RKO (cell line): ENCODE measurements at places on chromosomes 2 and 18.
A peak's percentile ranks its signal among the peaks of the same experiment; 100 is the strongest.

- DNase-seq: no peak
These were observed 17.7 kb downstream of the MPP4 start for GRCh38 chr2:201680743-201681142.

DNA sequence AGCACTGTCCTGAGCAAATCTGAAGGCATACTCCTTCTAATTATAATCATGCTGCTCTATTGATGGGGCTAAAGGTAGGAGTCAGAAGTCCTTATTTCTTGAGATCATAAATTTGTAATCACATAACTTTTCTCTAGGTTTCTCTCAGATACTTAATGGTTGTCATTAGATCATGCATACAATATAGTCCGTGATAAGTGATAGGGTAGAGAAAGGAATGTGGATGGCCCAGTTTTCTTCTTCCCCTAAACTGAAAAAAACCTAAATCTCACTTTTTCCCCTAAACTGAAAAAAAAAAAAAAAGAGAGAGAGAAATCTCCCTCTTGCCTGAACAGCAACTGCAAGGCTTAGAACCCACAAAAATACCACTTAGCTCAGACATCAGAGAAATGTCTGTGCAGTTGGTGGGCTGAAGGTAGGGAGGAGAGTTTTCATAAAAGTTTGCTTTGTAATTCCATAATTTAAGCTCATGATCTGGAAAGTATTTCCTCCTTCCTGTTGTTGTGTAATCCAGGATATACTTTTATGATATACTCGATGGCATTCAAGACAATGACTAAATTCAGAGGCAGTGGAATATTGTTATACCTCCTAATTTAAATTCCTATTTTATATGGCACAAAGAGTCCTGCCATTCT lies 79.3 kb upstream of the ITPRID2 start:
- no peak for DNase-seq

- DNase-seq: no peak
These were observed 118.1 kb downstream of the FHOD3 start for GRCh38 chr18:36415625-36416024.

- no peak for DNase-seq
These were observed 134.0 kb downstream of the SEPTIN10 start for GRCh38 chr2:109479804-109480203.

DNA sequence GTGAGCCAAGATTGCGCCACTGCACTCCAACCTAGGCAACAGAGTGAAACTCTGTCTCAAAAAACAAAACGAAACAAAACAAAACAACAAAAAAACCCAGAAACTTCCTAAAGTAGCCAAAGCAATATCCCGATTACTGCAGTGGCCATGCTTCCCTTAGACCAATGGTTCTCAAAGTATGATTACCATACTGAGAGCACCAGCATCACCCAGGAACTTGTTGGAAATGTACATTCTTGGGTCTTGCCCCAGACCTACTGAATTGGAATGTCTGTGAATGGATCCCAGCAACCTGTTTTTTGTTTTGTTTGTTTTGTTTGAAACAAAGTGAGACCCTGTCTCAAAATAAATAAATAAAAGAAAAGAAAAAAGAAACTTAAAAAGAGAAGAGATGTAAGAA lies 41.9 kb upstream of the TGIF1 start:
- DNase-seq: no peak

DNA sequence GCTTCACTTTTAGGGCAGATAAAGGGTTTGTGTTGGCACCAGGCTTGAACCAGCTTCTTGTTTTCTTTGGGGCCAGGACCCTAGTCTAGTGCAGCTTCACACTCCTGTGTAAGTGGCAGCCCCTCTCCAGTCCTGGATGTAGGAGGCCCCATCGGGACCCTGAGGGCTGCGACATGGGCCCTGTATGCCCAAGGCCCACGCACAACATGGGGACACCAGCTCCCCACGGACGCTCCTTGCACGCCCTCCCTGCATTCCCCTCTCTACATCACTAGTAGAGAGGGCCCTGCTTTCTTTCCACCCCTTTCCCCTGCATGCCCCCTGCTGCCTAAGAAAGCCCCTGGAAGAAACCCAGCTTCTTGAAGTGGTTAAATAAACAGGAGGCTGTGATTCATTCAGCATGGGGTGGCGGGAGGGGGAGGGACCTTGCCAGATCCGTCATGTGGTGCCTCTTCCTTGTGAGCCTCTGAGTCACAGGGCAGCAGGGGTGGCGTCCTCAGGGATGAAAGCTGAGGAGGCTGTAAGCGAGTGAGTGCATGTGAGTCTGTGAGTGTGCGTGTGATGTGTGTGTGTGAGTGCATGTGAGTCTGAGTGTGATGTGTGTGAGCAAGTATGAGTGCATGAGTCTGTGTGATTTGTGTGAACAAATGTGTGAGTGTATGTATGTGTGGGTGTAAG lies 42.5 kb downstream of the COPS8 start:
- DNase-seq: peak; percentile 72

DNA sequence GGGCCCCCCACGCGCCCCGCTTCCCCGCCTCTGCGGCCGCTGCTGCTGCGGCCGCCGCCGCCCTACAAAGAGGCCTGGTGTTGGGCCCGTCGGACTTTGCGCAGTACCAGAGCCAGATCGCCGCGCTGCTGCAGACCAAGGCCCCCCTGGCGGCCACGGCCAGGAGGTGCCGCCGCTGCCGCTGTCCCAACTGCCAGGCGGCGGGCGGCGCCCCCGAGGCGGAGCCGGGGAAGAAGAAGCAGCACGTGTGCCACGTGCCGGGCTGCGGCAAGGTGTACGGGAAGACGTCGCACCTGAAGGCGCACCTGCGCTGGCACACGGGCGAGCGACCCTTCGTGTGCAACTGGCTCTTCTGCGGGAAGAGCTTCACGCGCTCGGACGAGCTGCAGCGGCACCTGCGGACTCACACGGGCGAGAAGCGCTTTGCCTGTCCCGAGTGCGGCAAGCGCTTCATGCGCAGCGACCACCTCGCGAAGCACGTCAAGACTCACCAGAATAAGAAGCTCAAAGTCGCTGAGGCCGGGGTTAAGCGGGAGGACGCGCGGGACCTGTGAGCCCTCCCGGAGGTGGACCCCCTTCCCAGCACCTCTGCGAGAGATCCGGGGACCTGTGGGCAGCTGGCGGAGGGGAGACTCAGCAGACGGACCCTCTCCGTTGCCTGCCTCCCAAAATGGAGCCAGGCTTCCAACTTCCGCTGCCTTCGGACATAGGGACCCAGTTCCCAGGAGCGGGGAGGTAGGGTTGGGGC lies 1.9 kb downstream of the SP5 start:
- DNase-seq: no peak

DNA sequence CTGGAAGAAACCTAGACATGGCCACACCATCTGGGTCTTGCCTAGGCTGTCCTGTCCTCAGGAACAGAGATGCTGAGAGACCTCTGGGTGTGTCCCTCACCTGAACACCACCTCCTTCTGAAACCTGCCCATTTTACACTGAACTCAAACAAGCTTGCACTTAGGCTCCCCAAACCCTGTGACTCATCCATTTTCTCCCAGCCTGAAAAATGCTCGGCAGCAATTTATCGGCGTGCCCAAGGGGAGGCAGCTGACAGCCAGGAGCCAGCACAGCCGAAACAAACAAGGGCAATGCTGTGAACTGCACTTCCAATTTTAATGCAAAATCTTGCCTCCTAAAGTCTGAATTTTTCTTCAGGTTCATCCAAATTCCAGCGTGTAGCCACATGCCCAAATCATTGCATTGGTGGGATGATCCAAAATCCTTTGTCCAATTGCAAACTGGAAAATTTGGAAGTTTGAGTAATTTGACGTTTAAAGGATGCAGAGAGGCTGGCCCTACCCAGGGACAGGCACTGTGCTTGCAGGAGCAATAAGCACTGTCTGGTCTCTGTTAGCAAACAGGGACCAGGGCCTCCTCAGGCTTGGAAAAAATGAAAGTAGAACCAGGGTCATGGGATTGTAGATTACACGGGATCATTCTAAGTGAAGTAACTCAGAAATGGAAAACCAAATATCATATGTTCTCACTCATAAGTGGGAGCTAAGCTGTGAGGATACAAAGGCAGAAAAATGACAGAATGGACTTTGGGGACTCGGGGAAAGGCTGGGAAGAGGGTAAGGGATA lies 67.7 kb downstream of the GALNT14 start:
- no peak for DNase-seq

GRCh38 chr18:74790451-74790850 lies 192.8 kb downstream of the ZNF407 start:
- DNase-seq: no peak

GRCh38 chr2:25664183-25664964 lies 9.0 kb downstream of the DTNB start:
- DNase-seq: no peak

GRCh38 chr2:217465100-217465499 lies 537.7 kb downstream of the TNS1 start:
- DNase-seq: no peak

GRCh38 chr2:19900931-19901441 lies 797 bp downstream of the TTC32 start:
- peak; percentile 41 for DNase-seq

- DNase-seq: no peak
These were observed 688.0 kb upstream of the ZEB2 start for GRCh38 chr2:145207884-145208283.

GRCh38 chr18:59842947-59843346 lies 56.8 kb upstream of the PMAIP1 start:
- no peak for DNase-seq

GRCh38 chr2:105954891-105955290 lies 210.2 kb downstream of the NCK2 start:
- DNase-seq: no peak

DNA sequence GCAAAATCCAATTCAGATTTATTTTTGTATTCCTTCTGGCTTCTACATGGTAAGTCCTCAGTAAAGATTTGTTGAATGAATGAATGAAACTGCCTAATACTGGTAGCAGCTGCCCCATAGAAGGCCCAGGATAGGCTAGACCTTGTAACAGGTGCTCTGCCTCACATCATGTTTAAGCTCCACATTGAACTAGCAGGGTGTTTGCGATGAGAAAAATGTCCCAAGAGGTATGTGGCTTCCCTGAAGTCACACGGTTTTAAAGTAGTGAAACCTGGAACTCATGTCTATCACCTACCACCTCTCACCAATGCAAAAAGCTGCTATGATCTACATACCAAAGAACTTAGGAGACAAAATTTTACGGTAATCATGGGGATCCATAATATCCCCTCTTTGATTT lies 765 bp upstream of the LHCGR start:
- DNase-seq: no peak

- no peak for DNase-seq
These were observed 267.2 kb upstream of the HDAC4 start for GRCh38 chr2:239668042-239668441.

- no peak for DNase-seq
These were observed 27.0 kb downstream of the SLC5A7 start for GRCh38 chr2:108013305-108013704.

DNA sequence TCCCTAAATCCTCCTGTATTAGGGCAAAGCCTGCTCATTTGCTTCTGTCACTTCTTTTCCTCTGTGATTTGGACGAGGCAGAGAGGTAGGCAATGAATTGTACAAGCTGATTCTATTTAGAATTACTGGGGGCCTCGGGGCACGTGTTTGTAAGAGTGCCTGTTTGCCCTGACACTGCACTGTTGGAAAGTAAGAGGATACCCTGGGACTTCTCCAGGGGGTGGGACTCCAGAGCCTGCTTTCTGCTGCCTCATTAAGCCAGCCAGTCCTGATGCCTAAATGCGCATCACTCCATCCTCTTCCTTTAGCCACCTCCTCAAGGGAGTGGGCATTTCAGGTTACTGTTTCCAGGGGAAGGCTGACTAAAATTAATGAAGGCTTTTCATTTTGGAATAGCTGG lies 134.3 kb downstream of the TDRD15 start:
- DNase-seq: no peak

DNA sequence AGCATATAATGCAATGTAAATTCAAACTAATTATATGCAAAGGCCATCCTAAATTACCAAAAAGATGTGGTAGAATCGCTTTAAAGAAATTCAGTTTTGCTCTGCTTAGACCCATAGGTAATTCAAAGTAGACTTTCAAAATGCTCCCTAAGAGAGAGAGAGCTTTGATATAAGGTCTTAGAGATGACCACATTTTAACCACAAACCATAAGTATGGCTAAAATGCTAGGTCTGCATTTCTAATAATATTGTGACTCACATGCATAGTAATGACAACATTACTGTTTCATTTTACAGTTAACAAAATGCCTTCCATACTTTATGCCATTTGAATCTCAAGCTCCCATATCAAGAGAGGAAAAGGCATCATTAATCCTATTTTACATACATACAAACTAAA lies 144.5 kb downstream of the RAD51AP2 start:
- no peak for DNase-seq

- DNase-seq: no peak
These were observed 42.1 kb downstream of the TPGS2 start for GRCh38 chr18:36786686-36787085.

DNA sequence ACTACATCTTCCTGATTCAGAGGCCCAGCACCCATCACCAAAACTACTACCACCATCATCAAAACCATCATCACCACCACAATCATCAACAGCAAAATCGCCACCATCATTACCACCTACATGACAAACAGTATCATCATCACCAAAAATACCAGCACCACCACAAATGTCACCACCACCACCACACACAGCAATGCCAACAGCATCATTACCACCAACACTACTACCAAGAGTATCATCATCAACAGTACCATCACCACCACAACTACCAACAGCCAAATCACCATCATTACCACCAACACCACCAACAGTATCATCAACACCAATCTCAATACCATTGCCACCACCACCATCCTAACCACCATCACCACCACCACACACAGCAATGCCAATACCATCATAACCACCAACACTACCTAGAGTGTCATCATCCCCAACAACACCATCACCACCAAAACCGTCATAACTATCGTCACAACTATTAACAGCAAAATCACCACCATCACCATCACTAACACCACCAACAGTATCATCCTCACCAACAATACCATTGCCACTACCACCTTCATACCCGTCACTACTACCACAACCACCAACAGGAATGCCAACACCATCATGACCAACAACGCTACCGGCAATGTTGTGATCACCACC lies 64.6 kb upstream of the TEX51 start:
- DNase-seq: no peak

DNA sequence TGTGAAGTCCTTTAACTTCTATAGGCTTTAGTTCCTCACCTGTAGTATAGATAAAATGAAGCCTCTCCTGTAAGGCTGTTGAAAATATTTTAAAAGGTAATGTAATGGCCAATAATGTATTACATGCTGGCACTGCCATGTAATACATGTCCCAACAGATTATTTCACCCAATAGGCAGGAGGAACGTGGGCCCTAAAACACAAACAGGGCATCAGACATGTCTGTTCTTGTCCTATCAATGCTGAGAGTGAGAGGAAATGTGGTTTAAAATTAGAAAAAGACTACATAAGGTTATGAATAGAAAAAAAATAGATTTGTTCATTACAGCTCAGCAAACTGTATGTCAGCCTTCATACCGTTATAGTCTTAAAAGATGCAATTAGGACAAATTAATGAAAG lies 492.7 kb upstream of the DDX18 start:
- no peak for DNase-seq

- DNase-seq: no peak
These were observed 189.9 kb upstream of the COL3A1 start for GRCh38 chr2:188784269-188784762.

DNA sequence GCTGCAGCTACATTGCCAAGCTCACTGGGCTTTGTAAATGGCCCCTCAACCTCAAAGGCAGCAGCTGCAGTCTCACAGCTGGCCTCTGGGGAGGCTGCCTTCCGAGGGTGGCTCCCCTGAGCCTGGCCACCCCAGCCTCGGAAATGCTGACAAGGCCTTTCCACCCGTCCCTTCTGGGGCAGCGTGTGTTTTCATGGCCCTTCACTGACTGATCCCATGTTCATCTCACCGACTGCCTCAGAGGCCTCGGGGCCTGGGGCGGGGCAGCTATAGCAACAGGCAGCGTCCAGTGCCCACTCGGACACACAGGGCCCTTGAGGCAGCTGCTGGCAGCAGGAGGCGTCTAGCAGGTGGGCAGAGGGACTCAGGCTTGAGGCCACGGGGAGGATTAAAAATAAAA lies 149.7 kb downstream of the GLI2 start:
- no peak for DNase-seq
